ENCODE measurements at places on chromosomes 7 and 10. TPM values are rescaled to one million over a fixed set of nuclear protein-coding genes. Genes with fewer than 3 reads are reported as not detected.

DNA sequence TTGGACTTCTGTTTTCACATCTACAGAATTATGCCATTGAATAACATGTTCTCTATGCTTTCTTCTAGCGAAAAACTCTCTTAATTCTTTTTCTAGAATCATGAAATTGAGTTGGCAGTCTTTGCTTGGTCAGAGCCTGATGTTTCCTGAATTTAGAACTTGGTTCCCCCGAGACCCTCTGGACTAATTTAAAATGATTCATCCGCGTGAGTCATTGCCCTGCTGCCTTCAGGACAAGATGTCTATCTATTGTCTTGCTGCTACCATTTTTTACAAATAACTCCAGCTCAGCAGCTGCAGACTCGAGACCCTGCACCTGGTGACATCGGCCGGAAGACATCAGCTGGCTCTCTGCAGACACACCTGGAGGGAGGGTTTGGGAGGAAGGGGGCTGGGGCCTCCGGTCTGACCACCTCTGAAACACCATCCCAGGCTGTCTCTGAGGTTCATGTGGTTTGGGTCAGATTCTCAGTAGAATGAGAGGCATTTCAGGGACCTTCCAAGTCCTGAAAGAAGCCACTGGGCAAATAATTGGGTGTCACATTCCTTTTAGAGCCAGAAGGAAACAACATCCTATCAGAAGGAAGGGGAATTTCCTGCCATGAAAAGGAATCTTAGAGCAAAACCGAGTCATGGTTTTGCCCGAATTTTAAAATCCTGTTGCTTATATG is 20.9 kb upstream of the KLF6 start:
- no peak overlapping the region for H3K4me3 ChIP-seq
- H3K36me3 ChIP-seq, result no peaks in the 10 kb centered on the region

- no peaks in the 10 kb centered on the region for H3K36me3 ChIP-seq
- H3K27ac ChIP-seq, result peak overlapping the region; percentile 71
- H3K4me1 ChIP-seq, result peaks cover 8% of the 10 kb centered on the region
- H3K27me3 ChIP-seq, result no peaks in the 10 kb centered on the region
- no peak for DNase-seq
Observed at GRCh38 chr10:103637927-103638557, 144.5 kb downstream of the NEURL1 start.

DRGX gene
- total RNA-seq, result 0.45 TPM

CALHM3 gene
- total RNA-seq, result 0.16 TPM

GRCh38 chr7:2613098-2613930 is 18.5 kb upstream of the TTYH3 start:
- peaks cover 24% of the 10 kb centered on the region for H3K4me1 ChIP-seq
- H3K27ac ChIP-seq, result no peak overlapping the region
- H3K4me3 ChIP-seq, result no peak overlapping the region
- no peak for DNase-seq

- peak; percentile 60 for DNase-seq
- no peak overlapping the region for H3K27ac ChIP-seq
- H3K27me3 ChIP-seq, result no peaks in the 10 kb centered on the region
- no peaks in the 10 kb centered on the region for H3K36me3 ChIP-seq
- H3K4me3 ChIP-seq, result no peak overlapping the region
Observed at GRCh38 chr7:1967512-1968396, 265.0 kb downstream of the MAD1L1 start.

- no peaks in the 10 kb centered on the region for H3K4me1 ChIP-seq
- H3K27ac ChIP-seq, result no peak overlapping the region
- no peak for DNase-seq
- H3K27me3 ChIP-seq, result peaks cover 14% of the 10 kb centered on the region
Observed at GRCh38 chr10:12656518-12657142, 307.3 kb downstream of the CAMK1D start.

DNA sequence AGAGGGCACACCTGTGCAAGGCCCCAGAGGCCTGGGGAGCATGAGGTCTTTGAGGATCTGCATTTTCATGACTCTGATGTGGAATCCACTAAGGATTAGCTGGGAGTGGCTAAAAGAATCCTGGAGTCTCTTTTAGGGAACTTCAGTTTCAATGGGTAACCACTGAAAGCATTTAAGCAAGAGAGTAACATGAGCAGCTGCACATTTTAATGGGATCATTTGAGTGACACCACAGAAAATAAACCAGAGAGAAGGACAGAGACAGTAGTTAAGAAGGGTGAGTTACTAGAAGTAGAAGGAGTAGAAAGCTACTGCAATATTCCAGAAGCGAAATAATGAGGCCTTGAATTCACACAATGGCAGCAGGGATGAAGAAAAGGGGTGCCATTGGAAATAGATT is 5.2 kb downstream of the GOT1 start:
- no peak overlapping the region for H3K27ac ChIP-seq
- DNase-seq, result no peak
- H3K27me3 ChIP-seq, result no peaks in the 10 kb centered on the region
- peaks cover 7% of the 10 kb centered on the region for H3K4me1 ChIP-seq
- H3K4me3 ChIP-seq, result no peak overlapping the region

DNA sequence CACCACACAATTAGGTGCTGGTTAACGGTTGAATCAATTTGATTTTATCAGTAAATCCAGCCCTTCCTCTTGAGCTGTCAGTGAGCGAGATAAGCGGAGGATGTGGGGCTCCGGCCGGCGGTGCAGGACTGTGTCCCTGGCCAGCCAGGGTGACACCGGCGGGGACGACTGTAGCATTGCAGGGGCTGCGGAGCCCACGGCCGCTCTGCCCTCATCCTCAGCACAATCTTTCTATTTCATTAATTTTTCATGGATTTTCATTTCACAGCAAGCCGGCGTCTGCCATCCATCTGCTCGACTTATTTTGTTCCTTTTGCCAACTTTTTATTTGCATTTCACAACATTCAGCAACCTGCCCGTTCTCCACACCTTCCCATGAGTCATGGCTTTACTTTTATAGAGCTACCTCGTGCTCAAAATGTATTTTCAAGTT is 4.7 kb downstream of the ADARB2 start:
- H3K36me3 ChIP-seq, result no peaks in the 10 kb centered on the region
- H3K27ac ChIP-seq, result no peak overlapping the region
- H3K4me1 ChIP-seq, result peaks cover 6% of the 10 kb centered on the region
- peaks cover 92% of the 10 kb centered on the region for H3K27me3 ChIP-seq
- no peak overlapping the region for H3K4me3 ChIP-seq

GIMAP8 gene
- total RNA-seq, result 37.3 TPM

ZNF3 gene
- total RNA-seq, result 24.9 TPM

RSBN1L gene
- total RNA-seq, result 20.2 TPM

SORCS1 gene
- 0.03 TPM for total RNA-seq

- H3K27ac ChIP-seq, result no peak overlapping the region
- no peak overlapping the region for H3K4me3 ChIP-seq
- no peaks in the 10 kb centered on the region for H3K36me3 ChIP-seq
- no peak for DNase-seq
Observed at GRCh38 chr7:121049028-121049791, 60.7 kb downstream of the CPED1 start.

EGR2 gene
- total RNA-seq, result 11.6 TPM

NPY4R2 gene
- total RNA-seq, result 2.3 TPM

DNA sequence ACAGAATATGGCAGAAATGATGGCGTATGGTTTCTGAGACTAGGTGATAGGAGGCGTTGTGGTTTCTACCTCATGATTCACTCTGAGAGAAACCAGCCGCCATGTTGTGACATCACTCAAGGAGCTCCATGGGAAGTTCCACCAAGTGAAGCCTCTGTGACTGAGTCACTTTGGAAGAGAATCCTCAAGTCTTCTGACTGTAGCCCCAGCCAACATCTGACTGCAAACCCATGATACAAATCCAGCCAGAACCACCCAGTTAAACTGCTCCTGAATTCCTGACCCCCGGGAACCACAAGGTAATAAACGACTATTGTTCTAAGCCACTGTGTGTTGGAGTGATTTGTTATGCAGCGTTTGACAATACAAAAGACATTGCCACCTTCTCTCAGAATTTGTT is 91.1 kb upstream of the CARD11 start:
- H3K27ac ChIP-seq, result no peak overlapping the region
- H3K27me3 ChIP-seq, result no peaks in the 10 kb centered on the region
- H3K36me3 ChIP-seq, result no peaks in the 10 kb centered on the region
- no peak overlapping the region for H3K4me3 ChIP-seq

- no peak overlapping the region for H3K4me3 ChIP-seq
- H3K27ac ChIP-seq, result no peak overlapping the region
- H3K27me3 ChIP-seq, result no peaks in the 10 kb centered on the region
- H3K36me3 ChIP-seq, result peaks cover 50% of the 10 kb centered on the region
- no peak for DNase-seq
Observed at GRCh38 chr7:150468241-150468640, 17.8 kb downstream of the GIMAP8 start.

SMNDC1 gene
- total RNA-seq, result 24.2 TPM

CABCOCO1 gene
- total RNA-seq, result not detected

MICALL2 gene
- total RNA-seq, result 36.5 TPM

STEAP1B gene
- total RNA-seq, result 1.3 TPM

GRCh38 chr10:128624656-128625530 is 498.7 kb upstream of the MKI67 start:
- no peak overlapping the region for H3K27ac ChIP-seq
- H3K4me1 ChIP-seq, result no peaks in the 10 kb centered on the region
- H3K27me3 ChIP-seq, result no peaks in the 10 kb centered on the region
- DNase-seq, result no peak
- H3K36me3 ChIP-seq, result no peaks in the 10 kb centered on the region

ZP3 gene
- 3.3 TPM for total RNA-seq

GRCh38 chr10:71938211-71938610 is 26.0 kb upstream of the CHST3 start:
- H3K27me3 ChIP-seq, result no peaks in the 10 kb centered on the region
- H3K36me3 ChIP-seq, result no peaks in the 10 kb centered on the region
- H3K4me3 ChIP-seq, result no peak overlapping the region
- no peak for DNase-seq
- H3K27ac ChIP-seq, result no peak overlapping the region
- no peaks in the 10 kb centered on the region for H3K4me1 ChIP-seq

DNA sequence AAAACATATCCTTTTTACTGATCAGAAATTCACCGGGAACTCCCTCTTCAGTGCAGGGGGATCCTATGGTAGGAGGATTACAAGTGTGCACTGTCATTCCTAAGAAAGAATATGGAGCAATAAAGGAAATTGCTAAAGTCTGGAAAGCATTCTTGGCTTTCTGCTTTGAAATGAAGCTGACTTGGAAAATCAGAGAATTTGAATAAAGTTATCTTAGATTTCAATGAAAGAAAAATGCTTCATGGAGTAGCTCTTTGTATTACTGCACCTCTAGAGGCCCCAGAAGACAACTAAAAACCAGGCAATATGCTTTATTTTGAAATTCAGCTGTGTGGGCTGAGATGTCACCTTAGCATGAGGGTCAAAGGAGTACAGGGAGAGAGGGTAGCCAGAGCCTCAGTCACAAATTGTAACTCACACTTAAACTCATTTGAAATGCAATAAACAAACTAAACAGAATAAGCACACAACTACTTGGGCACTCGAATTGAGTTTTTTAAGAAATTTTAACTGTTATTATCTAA is 102.5 kb downstream of the IMMP2L start:
- H3K27me3 ChIP-seq, result no peaks in the 10 kb centered on the region
- DNase-seq, result no peak
- no peak overlapping the region for H3K4me3 ChIP-seq
- H3K36me3 ChIP-seq, result no peaks in the 10 kb centered on the region
- no peaks in the 10 kb centered on the region for H3K4me1 ChIP-seq
- no peak overlapping the region for H3K27ac ChIP-seq

GRCh38 chr10:97188261-97188711 is 2.5 kb upstream of the SLIT1 start:
- no peaks in the 10 kb centered on the region for H3K4me1 ChIP-seq
- DNase-seq, result no peak
- H3K27ac ChIP-seq, result no peak overlapping the region
- H3K4me3 ChIP-seq, result no peak overlapping the region

DNA sequence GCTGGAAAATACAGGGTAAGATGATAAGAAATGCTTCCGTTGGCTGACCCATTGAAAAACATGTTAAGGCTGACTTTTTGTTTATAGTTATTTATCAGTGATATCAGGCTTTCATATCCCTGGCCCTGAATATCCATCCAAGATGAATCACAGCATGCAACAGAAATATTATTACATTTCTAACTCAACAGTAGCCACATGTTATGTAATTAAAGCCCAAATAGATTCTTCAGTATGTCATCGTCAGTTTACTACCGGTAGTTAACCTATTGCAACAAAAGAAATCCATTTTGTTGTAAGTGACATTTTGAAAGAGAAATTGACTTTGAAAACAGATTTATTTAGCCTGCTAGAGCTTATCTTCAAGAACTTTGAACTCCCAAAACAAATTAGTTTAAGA is 354.1 kb upstream of the CELF2 start:
- H3K36me3 ChIP-seq, result no peaks in the 10 kb centered on the region
- H3K4me3 ChIP-seq, result no peak overlapping the region
- H3K27ac ChIP-seq, result peak overlapping the region; percentile 38
- no peak for DNase-seq
- peaks cover 18% of the 10 kb centered on the region for H3K4me1 ChIP-seq
- H3K27me3 ChIP-seq, result no peaks in the 10 kb centered on the region

GRCh38 chr10:35089611-35090161 is 455 bp downstream of the CUL2 start:
- peak overlapping the region; percentile 90 for H3K27ac ChIP-seq
- H3K4me1 ChIP-seq, result peaks cover 45% of the 10 kb centered on the region
- H3K4me3 ChIP-seq, result peak overlapping the region; percentile 82

Data from left lung (tissue), 14 donors.